ENCODE measurements at places on chromosomes 11 and 22.

DNA sequence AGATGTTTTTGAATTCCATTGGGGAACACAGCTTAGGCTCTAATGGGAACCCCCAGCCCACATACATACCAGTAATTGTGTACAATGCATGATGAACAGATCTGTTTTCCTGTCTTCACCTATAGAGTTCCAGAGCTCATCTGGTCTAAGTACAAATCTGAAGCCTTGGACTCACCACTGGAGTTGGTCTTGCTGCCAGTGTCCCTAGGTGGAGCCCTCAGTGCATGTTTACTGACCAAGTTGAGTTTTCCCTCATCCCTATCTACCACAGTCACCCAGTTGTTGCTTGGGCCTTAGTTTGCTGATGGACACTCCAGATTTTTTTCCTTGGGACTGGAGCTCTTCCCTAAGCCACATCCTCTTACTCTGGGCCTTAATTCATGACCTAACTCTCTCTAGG lies 159.2 kb upstream of the DDI1 start:
- no peak for DNase-seq

DNA sequence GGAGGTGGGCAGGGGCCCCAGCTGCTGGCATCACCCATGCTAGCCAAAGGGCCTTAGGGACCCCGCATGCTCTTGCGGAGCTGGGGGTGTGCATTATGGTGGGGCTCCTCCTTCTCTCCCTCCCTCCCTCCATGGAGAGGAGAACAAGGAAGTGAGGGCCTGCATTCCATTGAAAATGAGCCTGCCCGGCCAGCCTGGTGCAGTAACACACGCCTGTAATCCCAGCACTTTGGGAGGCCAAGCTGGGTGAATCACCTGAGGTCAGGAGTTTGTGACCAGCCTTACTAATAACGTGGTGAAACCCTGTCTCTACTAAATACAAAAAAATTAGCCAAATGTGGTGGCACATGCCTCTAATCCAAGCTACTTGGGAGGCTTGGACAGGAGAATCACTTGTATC lies 22.4 kb downstream of the SNAP29 start:
- no peak for DNase-seq

DNA sequence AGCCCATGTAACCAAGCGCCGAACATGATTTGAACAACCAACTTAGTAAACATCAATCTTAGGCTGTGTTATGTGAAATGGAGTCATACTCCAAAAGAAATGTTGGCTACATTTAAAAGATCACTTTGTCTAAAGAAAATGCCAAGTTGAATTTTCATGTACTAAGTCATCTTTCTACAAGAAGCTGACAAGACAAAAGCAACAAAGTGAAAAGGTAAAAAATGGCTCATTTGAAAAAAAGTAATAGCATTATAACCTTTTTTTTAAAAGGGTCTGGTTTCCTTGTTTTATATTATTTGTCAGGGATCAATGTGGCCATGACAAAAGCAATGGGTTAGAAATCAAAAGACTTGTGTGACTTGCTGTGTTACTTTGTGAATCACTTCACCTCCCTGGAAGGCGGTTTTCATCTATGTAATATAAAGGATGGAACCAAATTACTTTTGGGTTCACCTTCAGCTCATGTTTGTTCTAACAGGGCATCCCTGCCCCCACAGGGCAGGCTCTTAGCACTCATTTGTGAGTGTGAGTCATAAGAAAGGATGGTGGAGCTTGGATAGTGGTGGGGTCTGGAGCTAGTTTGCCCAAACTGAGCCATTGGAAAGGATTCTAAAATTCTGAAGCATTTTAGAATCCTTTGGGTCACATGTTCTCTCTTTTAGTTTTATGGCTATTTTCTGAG lies 131.9 kb upstream of the MTMR2 start:
- no peak for DNase-seq

GRCh38 chr11:134345237-134345550 lies 13.4 kb downstream of the GLB1L2 start:
- DNase-seq, result peak; percentile 45

GRCh38 chr11:120830085-120830620 lies 193.7 kb upstream of the TBCEL start:
- no peak for DNase-seq

- no peak for DNase-seq
These were observed 1020.5 kb downstream of the BRD1 start for GRCh38 chr22:48807155-48807554.

DNA sequence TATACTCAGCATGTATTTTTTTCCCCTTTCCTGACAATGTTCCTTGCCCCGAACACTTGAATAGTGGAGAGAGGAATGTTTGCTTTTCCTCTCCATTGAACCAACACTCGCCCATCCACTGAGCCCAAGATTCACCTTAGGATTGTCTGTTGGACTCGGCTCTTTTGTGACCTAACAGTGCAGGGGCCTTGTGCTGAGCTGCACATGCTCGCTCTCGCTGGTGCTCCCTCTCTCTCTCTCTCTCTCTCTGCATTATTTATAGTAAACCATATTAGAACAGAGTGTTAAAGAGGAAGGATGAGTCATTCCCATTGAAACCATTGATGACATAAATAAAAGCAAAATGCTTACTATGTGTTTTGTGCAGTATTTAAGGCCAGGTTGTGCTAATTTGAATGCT lies 20.7 kb downstream of the ZBTB16 start:
- DNase-seq, result no peak

DNA sequence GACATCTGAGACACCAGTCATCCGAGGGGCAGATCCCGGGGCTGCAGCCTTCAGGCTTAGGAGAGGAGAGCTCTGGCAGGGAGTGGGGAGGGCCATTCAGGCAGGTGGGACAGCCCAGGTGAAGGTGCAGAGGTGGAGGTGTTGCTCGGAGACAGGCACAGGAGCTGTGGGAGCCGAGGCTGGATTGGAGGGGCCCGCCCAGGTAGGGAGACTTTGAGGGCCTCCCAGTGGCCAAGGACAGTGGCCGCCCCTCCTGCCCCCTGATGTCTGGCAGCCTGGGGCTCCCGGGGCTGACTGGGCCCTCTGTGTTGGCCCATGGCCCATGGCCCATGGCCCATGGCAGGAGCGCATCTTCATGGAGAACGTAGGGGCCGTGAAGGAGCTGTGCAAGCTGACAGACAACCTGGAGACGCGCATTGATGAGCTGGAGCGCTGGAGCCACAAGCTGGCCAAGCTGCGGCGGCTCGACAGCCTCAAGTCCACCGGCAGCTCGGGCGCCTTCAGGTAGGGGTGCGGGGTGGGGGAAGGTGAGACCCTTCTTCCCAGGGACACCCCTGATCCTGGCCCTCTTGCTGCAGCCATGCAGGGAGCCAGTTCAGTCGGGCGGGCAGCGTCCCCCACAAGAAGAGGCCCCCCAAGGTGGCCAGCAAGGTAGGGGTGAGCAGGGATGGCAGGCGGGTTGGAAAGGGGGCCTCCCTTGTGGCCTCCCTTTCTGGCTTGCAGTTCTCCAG lies 13.3 kb downstream of the TMEM258 start:
- DNase-seq, result no peak

DNA sequence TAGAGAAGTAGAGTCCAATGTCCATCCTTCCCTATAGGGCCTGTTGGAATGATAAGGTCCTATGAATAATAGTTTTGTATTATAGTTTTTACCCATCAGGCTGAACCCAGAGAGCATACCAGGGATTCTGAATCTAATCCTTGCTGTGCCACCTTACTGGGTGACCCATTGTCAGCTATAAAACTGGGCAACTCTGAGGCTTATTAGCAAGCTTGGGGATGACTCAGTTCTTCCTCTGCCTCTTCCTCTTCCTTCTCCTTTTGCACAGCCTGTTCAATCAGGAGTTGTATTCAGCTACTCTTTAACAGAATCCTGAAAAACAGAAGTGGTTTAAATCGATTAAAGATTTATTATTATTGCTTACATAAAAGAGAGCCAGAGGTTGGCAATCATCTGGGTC lies 8.9 kb downstream of the HEPHL1 start:
- no peak for DNase-seq

GRCh38 chr11:119481021-119481666 lies 58.2 kb upstream of the THY1 start:
- DNase-seq, result peak; percentile 89

- peak; percentile 87 for DNase-seq
These were observed 119.9 kb upstream of the RASSF10 start for GRCh38 chr11:12889243-12889642.

Measured in ascending aorta (tissue), 2 donors.